ENCODE measurements at places on chromosomes 2 and 18.
A peak's percentile ranks its signal among the peaks of the same experiment; 100 is the strongest.

DNA sequence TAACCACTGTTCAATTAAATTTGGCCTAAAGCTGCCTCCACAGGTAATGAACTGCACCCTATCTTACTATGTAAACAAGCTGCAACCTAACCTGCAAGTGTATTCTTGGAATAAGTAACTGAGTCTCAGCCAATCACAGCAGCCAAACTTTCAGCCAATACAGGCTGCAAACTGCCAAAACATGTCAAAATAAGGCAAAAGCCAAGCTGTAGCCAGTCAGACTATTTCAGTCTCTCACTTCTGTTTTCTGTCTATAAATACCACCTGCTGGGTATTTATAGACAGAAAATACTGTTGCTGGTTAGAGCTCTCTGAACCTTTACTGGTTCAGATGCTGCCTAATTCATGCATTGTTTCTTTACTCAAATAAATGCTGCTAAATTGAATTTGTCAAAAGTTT lies 14.3 kb downstream of the C2orf76 start:
- DNase-seq = no peak

GRCh38 chr18:63157293-63158011 lies 162.1 kb downstream of the BCL2 start:
- DNase-seq = no peak

DNA sequence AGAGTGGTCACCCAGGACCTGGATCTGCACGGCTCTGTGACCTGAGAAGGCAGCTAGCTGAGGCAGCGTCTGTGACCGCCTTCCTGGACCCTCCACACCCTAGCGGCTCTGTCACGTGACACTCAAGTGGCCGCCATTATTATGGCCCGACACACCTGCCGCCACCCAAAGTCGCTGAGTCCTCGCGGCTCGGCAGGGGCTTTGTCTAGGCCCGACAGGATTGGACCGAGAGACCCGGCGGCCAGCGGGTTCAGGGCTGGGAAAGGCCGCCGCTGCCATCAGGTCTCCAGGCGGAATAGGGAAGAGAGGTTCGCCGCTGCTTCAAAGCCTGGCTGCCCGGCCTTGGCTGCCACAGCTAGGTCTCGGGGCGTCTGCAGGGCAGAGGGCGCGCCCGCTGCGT lies 1162.5 kb upstream of the LRRTM1 start:
- no peak for DNase-seq

DNA sequence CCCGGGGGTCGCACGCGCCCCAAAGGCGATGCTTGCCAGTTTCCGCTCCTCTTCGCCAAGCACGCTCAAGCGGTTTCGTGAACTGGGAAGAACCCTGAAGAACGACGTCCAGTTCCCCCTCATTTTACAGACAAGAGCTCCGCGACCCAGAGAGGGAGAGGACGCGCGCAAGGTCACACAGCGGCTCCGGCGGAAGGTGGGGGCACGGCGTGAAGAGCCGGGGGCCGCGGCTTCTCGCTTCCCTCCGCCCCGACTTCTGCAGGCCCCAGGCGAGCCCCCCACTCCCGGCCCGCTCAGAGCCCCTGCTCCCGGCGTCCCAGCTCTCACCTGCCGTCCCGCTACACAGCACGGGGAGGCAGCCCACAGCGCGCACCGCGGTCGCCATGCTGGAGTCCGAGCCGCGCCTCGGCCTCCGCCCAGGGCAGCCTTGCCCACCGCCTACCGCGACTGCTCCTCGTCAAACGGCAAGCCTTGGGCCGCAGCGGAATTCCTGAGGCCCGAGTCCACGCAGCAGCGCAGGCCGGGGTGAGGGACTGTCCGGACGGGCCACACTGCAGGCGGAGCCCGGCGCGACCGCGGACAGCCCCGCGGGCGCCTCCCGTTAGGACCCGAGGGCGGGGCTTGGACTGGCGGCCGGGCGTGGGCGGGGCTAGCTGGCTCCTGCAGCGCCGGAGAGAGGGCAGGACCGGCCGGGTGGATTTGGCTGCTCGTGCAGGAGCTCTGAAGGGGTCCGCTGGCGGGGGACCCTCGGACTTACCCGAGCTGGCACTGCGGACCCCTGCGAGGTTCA lies at the start of gene MRPS5:
Gene MRPS5, minus strand, starts transcription at position 402 of the 790 bp plus-strand sequence. Its CDS starts 17 bp downstream, at position 385.
- DNase-seq = peak; percentile 71

- DNase-seq = no peak
Observed at GRCh38 chr18:56565046-56565445, 73.3 kb downstream of the TXNL1 start.

DNA sequence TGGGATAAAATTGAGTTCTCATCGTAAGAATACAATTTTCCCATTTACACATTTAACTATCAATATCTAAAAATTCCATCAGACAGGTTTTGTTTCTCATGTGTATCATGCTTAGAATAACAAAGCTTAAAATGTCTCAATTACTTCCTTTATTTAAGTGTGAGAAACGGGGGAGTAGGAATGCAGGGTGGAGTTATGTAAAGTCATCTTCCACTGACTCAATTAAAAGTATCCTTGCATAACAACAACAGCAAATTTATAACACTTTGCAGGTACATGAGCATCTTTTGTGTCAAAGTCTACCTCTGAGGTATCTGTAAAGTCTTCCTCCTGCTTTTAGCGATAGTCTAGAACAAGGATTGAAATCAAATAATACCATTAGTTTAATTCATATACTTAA lies 327.1 kb downstream of the EPHA4 start:
- no peak for DNase-seq

GRCh38 chr2:179376881-179377280 lies 112.2 kb upstream of the SESTD1 start:
- DNase-seq = peak; percentile 60

GRCh38 chr2:191656391-191656790 lies 21.5 kb upstream of the NABP1 start:
- peak; percentile 67 for DNase-seq

DNA sequence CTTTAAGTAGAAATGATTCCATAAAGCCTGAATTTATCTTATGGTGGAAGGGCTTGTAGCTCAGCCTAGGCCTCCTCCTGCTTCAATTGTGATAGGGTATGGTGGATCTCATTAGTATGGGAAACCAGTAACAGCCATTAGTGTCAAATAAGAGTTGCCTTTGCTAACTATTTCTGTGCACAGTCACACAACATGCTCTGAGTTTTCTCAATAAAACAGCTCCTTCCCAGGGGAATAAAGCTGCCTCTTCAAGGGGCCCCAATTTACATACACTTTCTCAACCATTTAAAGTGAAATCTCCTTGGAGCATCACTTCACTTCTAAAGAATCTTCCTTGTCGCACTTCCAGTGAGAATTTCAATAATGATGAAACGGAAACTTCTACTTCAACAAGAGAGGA lies 53.4 kb downstream of the KLF7 start:
- no peak for DNase-seq

DNA sequence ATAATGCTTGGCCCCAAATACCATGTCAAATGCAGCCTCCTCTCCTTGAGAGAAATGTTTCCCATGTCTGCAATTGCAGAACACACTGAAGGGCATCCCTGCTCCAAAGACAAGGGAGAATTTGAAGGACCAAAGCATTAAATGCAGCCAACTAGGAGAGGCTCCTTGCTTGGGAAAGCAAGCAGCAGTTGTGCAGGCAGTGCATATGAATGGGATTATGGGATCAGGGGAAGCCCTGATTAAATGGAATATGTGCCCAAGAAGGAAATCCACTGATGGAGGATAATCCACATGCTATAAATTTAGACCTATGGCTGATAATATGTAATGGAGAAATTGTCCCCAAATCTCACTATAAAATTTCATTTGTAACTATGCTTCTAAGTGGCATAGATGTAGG lies 116.1 kb downstream of the NCKAP5 start:
- DNase-seq = no peak

DNA sequence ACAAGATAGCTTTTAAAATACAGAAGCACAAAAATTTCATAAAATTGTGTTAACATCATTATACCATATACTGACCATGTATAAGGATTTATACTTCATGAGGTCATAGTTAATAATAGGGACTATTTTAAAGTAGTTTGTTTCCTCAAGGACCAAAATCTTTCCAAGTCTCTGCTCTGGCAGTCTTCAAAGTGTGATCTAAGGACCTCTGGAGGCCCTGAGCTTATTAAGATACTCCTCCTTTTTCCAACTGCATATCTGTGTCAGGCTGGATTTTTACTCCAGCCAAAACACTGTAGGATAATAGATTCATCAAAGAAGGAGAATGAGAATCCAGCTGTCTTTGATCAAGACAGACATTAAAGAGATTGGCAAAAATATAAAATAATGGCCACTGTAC lies 1.7 kb upstream of the SCYGR2 start:
- no peak for DNase-seq

DNA sequence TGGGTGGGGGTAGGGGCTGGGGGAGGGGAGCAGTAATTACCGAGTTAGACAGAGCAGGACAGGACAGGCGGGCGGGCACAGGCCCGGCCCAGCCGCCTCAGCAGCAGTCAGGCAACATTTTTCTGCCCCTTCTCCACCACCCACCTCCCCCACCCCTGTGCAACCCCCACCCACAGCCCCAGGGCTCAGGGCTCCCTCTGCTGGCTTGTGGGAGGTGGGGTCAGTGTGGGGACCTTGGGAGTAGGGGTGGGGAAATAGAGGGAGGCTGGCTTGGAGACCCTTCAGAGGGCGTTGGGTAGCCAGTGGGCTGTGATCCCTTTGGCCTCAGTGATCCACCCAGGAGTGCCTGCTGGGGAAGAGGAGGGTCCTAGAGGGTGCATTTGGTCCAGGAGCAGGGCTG lies 6.4 kb downstream of the WNT6 start:
- DNase-seq = no peak

GRCh38 chr18:65487569-65487968 lies 263.2 kb upstream of the CDH7 start:
- no peak for DNase-seq

DNA sequence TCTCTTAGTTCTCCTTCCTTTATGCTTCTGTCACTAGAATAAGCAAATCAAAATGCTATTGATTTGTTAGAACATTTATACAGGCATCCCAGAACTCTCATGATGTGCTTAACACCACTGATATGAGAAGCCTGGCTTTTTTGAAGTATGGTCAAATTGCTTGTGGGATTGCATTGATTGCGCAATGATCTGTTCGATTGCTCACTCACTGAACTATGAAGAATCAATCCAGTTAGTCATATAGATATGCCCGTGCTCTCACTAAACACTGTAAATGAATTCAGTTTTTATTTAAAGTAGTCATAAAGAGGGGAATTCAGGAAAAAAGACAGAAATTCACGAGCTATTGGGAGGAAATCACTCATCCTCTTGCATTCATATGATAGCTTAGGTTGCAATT lies 1237.8 kb downstream of the SUCLG1 start:
- peak; percentile 79 for DNase-seq

GRCh38 chr2:180604077-180604476 lies 376.3 kb upstream of the UBE2E3 start:
- peak; percentile 15 for DNase-seq

DNA sequence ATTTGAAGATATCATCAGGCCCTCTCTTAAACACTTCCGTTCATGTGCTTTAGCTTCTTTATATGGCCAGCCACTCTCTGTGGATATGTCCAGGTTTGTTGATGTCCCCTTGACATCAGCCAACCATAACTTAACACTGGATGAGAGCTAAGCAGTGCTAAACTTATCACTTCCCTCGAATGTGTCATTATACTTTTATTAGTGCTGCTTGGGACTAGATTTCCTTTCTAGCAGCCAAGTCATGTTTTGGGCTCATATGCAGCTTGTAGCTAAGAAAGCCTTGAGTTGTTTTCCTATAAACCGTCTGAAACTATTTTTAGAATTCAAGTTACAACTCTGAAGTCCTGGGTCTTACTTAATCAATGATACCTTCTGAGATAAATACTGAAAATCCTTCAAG lies 144.8 kb upstream of the TNP1 start:
- no peak for DNase-seq

DNA sequence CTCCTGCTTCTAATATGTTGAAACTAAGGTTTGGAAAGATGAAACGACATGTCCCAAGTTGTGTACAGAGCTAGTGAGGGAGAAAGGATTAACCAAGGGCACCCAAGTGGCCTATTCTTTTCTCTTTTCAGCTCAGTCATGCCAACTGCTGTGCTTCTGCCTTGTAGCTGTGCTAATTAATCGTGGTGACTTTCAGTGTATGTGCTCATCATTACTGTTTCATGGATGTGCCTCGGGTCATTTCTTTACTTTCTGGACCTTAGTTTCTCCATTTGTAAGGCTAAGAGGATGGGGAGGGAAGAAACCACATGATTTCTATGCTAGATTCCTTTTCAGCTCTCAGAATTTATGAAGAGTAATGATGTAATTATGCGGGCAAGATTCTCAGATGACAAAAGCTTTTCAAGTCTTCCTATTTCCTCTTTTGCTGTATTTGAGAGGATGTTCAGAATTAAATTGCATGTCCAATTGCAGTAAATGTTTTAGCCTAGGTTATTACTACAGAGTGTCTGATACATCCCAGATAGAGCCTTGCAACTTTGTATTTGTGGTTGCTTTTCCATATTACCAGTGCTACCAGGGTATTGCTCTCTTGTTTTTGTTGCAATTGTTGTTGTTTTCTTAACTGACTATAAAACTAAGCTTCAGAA lies 621.2 kb downstream of the CNTNAP5 start:
- no peak for DNase-seq

DNA sequence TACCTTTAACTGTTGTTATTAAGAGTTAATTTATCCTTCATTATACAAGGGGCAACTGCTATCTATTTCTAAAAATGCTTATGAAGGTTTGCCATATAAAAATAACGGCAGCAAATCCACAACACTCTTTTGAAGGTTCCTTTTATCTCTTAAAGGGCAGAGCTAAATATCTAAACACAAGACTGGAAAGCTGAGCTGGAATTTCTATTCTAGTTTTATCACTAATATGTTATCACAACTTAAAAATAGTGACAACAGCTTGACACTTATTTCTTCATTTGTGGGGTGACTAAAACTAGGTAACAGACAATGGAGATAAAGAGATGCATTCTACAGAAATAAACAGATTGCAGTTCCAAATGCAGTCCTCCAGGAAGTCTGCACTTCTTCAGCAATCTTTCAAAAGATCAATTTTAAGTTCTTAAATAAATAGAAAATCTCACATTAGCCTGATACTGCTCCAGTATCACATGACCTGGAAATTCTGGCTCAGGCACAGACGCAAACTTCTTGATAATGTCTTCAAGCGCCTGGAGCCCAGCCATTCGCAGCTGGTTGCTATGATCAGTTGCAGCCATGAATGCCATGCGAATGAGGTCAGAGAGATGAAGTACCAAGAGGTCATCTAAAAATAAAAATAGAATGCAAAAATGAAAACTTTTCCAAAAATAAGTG lies 54.0 kb upstream of the STRN start:
- peak; percentile 90 for DNase-seq

GRCh38 chr2:11950896-11951295 lies 204.5 kb downstream of the LPIN1 start:
- DNase-seq = no peak

GRCh38 chr2:160484859-160485520 lies 8.6 kb downstream of the RBMS1 start:
- DNase-seq = no peak

GRCh38 chr2:227506456-227506855 lies 34.5 kb downstream of the AGFG1 start:
- DNase-seq = no peak

- DNase-seq = peak; percentile 36
Observed at GRCh38 chr2:223870840-223871611, 33.6 kb upstream of the AP1S3 start.
